Iris pigment epithelial cell (primary cell): ENCODE measurements at places on chromosomes 5 and 9.

GRCh38 chr9:85136987-85137386 is 467.5 kb downstream of the NTRK2 start:
- no peak for DNase-seq

DNA sequence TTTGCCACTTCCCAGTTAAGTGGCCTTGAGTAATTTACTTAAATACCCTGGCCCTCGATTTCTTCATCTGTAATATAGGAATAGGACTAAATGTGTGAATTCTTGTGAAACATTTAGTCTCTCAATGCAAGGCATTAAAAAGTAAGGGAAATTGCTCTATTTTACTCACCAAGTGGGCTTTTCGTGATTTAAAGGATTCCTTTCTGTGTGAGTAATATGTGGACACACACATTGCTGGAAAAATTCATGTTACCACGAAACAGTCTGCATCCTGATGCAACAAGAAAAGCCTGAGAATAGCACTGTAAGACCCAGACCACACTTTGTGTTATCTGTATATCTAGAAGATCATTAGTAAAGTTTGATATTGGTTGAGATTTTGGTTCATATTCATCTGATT is 1243.0 kb upstream of the CDH9 start:
- DNase-seq: peak; percentile 67

GRCh38 chr9:121267689-121268597 is at the start of gene GSN:
GSN (plus strand) TSS chr9:121268162; CDS start chr9:121301972, 33,810 bp downstream.
- peak; percentile 53 for DNase-seq

- no peak for DNase-seq
Measured at GRCh38 chr5:41345295-41345694, 132.0 kb upstream of the C6 start.

GRCh38 chr9:69497816-69498215 is 172.8 kb downstream of the ENTREP1 start:
- DNase-seq: no peak

DNA sequence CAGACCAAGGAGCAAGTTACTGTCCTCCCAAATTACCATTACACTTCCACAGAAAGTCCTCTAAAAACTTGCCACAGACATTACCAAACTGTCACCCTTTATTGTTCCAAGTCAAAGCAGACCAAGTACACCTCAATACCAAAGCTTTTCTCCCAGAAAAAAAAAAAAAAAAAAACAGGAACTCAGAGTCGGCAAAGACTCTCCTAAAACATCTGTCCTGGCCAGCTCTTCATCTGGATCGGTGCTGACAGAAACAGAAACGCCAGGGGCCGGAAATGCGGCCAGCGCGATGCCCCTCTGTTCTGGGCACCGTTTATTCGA is 718 bp downstream of the DEPDC1B start:
- DNase-seq: no peak

GRCh38 chr5:172454358-172455086 is at the start of gene SH3PXD2B:
SH3PXD2B (minus strand) TSS chr5:172454525; CDS start chr5:172454352, 173 bp downstream.
- peak; percentile 54 for DNase-seq
